ENCODE measurements at places on chromosomes 1 and 21.

- DNase-seq = no peak
Observed at GRCh38 chr1:66633159-66633558, 99.2 kb downstream of the SGIP1 start.

DNA sequence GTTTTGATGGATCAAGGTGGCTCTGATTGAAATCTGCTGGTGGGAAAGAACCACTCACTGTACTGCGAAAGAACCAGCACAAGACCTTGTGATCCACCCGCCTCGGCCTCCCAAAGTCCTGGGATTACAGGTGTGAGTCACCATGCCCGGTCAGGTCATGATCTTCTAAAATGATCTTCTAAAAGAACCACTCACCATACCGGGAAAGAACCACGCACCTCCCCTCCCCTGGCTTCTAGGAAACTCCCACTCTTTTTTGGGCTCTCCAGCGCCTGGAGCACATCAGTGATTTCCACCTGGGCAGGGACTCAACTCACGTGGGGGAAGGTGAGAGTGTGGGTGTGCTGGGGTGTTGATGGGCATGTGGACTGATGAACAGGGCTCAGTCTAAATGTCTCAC lies 7.9 kb upstream of the RAB7B start:
- DNase-seq = peak; percentile 57

DNA sequence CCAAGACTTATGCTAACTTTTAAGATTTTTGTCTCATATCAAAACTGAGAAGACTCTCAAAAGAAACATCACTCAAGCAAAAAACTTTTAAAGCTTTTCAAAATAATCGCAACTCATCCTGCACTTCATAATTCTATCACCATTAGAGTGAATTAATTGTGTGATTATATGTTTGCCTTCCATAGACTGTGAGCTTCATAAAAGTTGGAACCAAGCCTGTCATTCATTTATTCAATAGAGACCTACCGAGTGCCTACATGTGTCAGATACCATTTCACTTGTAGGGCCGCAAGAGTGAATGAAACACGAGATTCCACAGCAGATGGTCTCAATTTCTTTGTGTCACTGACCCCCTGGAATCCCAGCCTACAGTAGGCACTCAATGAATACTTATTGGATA lies 106.4 kb downstream of the RHOU start:
- DNase-seq = no peak

- DNase-seq = peak; percentile 92
Observed at GRCh38 chr1:41122851-41123518, 101.5 kb upstream of the SLFNL1 start.

- DNase-seq = no peak
Observed at GRCh38 chr21:16534408-16535101, 804.8 kb downstream of the USP25 start.

DNA sequence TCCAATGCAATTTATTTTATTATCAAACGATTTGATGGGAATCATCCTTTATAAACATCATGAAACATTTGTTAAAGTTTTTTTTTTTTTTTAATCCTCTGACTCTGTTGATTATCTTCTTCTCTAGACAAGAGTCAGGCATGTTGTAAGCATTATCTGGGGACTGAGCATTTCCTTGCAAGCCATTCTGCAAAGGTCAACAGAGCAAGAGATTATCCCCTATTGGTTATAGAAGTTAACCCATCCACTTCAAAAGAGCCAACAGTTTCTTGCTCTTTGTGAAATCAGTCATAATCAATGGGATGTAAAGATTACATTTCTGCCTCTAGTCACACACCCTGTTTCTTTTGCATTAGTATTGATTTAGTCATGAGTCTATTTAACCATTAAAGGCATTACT lies 368.8 kb upstream of the ADGRL4 start:
- DNase-seq = no peak

DNA sequence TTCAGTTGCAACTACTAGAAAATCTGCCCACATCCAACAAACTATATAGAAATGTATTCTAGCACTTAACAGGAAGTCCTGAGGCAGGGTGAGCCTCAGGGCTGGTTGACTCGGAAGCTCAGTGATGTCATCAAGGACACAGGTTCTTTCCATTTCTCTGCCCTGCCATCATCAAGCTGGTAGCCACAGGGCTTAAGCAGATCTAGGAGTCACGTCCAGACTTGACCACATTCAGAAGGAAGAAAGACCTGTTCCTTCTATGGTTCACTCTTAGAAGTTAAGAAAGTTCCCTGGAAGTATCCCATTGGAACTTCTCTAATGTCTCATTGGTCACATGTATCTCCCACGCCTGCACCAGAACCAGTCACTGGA lies 438.1 kb downstream of the PRDM2 start:
- peak; percentile 99 for DNase-seq

GRCh38 chr21:26769613-26770188 lies 75.5 kb downstream of the ADAMTS1 start:
- no peak for DNase-seq

GRCh38 chr1:188872376-188872775 lies 1605.3 kb downstream of the BRINP3 start:
- no peak for DNase-seq

- peak; percentile 80 for DNase-seq
Observed at GRCh38 chr1:68975212-68975933, 478.5 kb upstream of the DEPDC1 start.

- peak; percentile 74 for DNase-seq
Observed at GRCh38 chr1:238647877-238648276, 738.5 kb upstream of the CHRM3 start.

DNA sequence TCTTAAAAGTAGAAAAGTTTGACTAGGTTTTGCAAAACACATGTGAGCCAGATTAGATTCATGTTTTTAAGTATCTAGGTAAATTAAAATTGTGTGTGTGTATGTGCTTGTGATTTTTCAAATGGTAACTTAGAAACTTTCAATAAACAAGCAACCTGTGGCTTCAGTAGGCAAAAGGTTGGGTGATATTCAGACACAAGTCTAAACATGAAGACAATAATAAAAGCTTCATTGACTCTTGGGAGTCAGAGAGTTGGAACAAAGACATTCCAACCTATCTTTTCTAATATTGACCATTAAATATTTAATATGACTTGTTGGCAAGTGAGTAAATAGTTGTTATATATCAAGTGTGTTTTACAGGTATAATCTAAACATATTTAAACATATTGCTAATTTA lies 1049.6 kb upstream of the ADGRL4 start:
- DNase-seq = no peak

DNA sequence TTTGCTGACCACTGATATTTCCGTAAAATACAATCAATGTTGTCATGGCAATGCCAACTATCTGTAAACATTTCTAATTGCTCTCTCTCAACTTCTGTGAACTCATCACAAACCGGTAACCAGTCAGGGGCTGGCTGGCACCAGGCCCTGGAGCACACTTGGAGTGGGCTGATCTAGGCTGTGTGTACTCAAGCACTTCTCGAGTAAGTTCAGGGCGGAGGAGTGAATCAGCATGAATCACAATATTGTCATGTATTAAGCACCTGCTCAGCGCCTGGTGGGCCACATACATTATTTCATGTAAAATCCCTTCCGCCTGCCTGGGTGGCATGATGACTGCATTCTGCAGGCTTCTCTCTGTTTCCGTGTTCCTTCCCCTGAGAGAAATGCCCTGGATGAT lies 212.4 kb downstream of the FOXD2 start:
- no peak for DNase-seq

DNA sequence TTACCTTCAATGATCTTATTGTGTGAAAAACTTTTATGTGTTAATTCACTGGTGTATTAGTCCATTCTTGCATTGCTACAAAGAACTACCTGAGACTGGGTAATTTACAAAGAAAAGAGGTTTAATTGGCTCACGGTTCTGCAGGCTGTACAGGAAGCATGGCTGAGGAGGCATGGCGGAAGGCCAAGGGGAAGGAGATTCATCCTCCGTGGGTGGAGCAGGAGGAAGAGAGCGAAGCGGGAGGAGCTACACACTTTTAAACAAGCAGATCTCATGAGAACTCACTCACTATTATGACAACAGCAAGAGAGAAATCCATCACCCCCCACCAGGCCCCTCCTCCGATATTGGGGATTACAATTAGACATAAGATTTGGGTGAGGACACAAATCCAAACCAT lies 44.2 kb upstream of the RGS7 start:
- no peak for DNase-seq

GRCh38 chr21:45518742-45519141 lies 23.5 kb downstream of the SLC19A1 start:
- DNase-seq = no peak

DNA sequence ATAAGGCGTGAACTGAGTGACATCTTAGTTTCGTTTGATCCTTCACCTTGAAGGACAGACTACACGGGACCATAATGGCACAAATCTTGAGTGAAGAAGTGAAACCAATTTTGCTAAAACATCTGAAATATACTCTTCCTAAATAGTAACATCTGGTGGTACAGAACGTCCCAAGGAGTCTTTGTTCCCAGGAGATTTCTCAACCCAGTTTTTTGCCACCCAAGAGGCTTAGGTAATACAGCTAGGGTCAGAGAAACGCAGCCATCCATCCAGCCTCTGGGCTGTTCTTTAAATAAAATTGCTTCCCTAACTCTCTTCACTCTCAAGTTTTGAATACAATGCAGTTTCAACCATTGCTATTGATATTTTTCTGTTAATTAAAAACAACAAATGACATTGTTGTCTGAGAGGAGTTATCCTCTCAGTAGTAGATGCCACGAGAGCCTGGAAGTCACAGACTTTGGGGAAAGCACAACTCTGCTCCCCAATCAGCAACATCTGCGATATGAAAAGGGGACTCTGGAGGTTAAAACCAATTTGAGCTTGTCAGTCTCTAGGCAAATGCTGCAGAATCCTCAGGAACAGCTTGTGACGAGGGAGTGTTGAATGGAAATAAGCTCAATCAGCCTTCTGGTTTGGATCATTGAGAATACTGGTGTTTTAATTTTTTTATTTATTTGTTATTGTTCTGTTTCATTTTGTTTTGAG lies 394.3 kb upstream of the ADGRL2 start:
- no peak for DNase-seq

GRCh38 chr1:38786040-38786436 lies 73.5 kb downstream of the RRAGC start:
- no peak for DNase-seq

DNA sequence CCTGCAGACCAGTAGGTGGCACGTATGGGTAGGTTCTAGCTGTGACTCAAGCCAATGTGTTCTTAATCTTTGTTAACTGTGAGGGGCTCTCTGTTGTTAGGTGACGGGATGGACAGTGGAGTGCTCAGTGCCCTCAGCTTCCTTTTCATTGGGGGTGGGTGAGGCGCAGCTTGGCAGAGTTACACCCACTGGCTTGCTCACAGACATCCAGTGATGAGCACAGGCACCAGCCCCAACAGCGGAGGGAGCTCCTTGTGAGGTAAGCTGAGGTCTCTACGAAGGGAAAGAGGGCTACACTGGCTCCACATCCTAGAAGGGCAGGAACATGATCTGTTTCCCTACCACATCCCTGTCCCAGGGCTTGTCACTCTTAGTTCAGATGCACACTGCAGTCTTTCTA lies 871.3 kb downstream of the LRRIQ3 start:
- no peak for DNase-seq

DNA sequence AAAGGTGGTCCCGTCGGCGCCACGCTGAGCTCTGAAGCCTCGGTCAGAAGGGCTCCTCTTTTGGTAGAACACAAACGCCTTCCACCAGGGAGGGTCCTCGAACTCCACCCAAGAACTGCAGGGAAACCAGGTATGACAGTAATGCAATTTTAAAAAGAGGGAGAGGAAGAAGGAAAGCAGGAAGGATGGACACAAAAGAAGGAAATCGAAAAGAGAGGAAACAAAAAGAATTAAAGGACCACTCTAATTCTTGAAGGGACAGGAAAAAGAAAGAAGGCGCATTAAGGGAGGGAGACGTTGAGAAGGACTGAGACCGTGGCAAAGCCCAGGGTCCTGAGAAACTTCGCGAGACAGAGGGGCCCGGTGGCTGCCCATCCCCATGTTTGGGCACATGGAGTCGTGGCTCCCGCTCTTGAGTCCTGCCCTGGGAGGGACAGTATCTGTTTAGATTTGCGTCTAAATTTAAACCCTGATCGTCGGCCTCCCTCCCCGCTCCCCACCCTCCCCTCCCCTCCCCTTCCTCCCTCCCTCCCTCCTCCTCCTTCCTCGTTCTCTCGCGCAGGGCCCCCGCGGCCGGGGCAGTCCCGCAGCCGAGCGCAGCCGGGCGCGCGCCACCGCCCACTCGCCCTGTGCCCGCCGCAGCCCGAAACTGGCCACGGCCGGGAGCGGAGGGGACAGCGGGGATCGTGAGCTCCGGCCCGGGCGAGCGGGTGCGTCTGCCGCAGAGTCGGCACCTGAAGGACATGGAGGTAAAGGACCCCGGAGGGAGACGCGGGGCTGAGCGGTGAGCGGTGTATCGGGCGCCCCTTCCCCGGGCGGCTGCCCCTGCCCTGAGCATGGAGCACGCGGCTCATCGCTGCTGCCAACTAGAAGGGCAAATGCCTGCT lies at the start of gene RCSD1:
RCSD1 (plus strand) TSS at position 552 of the 887 bp plus-strand sequence; CDS start at position 744, 192 bp downstream.
- DNase-seq = no peak

DNA sequence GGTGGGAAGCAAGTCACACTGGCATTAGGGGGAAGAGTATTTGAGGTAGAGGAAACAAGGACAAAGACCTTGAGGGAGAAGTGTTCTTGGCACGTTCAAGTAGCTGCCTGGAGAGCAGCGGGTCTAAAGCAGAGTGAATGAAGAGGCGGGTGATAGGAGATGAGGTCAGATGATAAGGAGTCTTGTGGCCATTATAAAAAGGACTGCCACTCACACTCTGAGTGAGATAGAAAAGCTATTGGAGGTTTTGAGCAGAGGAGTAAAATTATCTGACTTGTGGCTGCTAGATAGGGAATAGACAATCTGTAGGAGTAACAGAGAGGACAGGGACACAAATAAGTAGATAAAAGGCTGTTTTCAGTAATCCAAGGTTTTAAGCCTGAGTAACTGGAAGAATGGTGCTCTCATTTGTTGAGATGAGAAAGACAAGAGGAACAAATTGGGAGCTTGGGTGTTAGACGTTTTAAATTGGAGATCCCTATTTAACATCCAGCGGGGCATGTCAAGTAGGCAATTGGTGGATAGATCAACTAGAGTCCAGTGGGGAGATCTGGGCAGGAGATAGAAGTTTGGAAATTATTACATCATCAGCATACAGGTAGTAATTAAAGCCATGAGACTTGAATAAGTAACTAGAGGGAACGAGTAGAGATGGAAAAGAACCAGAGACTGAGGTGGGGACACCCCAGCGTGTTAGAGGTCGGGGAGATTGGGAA lies 43.7 kb downstream of the HENMT1 start:
- DNase-seq = no peak

- no peak for DNase-seq
Observed at GRCh38 chr21:44326716-44327602, 12.2 kb downstream of the CFAP410 start.

- no peak for DNase-seq
Observed at GRCh38 chr1:5415606-5416005, 576.6 kb downstream of the NPHP4 start.

DNA sequence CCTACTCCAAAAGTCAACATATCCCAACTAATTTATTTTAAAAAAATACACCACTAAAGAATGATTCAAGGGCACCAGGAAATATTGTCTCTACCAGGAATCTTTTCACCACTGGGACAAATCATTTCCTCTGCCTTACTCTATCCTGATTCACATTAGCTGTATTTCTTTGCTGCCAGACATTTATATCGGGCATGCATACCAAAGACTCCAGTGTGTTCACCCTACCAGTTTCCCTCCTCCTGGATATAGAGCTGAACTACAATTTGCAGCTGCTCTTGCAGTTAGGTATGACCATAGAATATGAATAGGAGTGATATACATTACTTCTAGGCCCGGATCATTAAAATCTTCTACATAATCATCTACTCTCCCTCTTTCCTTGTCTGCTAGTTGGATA lies 7.6 kb downstream of the KCNJ6 start:
- no peak for DNase-seq
